Stimulated activated CD8-positive, alpha-beta memory T cell treated with anti-CD3 and anti-CD28 coated beads, Interleukin-7, amount 100 ng/mL, for 1 hour (primary cell): ENCODE measurements at places on chromosomes 1 and 21.
A peak's percentile ranks its signal among the peaks of the same experiment; 100 is the strongest.

DNA sequence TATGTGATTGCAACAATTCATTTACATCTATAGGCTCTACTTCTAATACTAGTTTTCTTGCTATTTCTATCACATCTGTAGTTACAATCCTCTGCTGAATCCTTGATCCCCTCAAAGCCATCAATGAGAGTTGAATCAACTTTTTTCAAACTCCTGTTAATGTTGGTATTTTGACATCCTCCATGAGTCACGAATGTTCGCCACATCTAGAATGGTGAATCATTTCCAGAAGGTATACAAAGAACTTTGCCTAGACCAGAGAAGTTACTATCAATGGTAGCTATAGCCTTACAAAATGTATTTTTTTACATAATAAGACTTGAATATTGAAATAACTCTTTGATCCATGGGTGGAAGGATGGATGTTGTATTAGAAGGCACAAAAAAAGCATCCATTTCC, 110.0 kb downstream of the AMY1C start:
- no peak for DNase-seq

DNA sequence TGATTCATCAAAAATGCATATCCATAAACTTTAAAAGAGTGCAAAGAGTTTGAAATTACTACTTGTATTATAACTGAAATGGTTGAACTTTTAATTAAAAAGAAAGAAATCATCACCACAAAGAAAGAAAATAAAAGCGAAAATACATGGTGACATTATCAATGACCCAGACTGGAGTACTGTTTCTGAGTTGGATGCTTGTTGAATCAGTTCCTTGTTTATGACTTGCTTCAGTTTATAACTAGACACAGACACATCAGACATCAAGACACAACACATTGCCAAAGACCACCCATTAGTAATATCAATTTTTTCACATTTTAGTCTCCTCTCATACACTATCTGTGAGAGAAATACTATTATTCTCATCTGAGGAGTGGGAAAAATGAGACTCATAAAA, 293.0 kb downstream of the MRPL39 start:
- DNase-seq, result no peak

DNA sequence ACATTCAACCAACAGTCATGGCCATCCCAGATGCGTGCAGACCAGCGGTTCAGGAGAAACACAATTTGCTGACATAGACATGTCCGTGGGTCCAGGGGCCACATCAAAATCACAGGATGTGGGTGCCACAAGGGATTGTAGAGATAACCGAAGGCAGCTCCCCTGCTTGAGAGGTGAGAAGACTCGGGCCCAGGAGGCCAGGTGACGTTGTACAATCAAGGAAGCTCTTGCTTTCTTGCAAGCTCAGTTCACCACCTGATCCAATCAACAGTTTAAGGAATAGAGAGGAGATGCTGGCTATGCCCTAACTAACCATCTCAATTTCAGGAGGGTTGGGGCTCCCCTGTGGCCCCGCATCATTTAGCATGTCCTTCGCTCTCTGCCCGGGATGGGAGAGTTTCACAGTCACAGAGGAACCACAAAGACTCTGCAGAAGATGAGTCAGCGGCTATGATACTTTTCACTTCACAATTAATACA, 19.5 kb downstream of the UBASH3A start:
- DNase-seq, result no peak

- no peak for DNase-seq
These were observed 39.6 kb downstream of the ATG4C start for GRCh38 chr1:62823556-62823955.

DNA sequence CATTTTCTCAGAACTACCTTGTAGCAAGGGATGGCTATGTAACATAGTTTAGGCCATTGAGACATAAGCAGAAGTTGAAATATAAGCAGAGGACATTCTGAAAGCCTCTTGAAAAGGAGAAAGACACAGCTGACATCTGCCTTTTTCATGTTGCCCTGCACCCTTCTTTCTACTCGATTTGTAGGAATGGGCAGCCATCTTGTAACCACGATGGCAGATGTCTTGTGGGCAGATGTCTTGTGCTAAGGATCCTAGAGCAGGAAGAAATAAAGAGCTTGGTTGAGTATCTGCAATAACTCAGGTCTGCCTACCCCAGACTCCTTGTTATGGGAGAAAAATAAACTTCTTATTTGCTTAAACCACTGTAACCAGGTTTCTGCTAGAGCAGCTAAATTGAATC, 351.0 kb downstream of the PDE4B start:
- no peak for DNase-seq

DNA sequence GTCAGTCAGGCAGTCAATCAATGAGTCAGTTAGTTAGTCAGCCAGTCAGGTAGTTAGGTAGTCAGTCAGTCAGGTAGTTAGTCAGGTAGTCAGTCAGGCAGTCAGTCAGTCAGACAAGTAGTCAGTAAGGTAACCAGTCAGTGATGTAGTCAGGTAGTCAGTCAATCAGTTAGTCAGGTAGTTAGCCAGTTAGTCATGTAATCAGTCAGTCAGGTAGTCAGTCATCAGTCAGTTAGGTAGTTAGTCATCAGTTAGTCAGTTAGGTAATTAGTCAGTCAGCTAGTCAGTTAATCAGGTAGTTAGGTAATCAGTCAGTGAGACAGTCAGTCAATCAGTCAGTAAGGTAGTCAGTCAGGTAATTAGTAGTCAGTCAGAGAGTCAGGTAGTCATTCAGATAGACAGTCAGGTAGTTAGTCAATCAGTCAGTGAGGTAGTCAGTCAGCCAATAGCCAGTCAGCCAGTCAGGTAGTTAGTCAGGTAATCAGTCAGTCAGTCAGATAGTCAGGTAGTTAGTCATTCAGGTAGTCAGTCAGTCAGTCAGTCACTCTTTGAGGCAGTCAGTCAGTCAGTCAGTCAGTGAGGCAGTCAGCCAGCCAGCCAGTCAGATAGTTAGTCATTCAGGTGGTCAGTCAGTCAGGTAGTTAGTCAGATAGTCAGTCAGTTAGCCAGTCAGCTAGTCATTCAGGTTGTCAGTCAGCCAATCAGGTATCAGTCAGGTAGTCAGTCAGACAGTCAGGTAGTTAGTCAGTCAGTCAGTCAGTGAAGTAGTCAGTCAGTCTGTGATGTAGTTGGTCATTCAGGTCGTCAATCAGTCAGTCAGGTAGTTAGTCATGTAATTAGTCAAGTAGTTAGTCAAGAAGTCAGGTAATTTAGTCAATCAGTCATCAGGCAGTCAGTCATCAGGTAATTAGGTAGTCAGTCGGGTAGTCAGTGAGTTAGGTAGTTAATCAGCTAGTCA, 15.3 kb downstream of the KRTAP10-1 start:
- DNase-seq, result no peak

DNA sequence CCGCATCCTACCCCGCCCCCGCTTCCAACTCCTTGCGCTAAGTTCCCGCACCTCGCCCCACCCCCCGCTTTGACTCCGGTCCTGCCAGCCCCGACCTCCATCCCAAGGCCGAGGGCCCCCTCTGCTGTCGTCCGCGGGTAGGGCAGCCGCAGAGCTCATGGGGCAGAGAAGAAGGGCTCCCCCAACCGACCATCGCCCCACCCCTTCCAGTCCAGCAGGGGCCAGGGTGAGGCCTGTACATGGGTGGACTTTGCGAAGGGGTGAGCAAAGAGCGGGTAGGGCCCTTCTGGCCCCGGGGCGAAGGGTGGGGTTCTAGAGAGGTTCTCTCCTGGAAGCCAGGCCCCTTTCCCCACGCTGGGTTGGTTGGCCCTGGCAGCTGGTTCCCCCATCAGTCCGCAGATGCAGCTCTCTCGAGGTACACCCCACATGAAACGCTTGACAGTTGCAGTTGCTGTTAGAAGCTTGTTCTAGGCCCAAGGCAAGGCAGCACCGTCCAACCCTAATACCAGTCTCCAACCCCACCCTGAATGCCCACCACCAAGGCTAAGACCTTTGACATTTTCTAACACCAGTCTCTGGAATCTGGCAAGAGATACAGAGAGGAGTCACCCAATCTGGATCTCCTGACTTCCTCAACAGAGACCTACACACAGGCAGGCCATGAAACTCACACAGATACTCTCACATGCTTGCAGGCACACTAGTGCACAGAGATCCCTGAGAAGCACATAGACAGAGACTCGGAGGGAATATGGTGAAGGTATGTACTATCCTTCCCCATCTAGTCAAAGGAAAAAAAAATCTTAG, 25.3 kb upstream of the ADGRB2 start:
- DNase-seq, result peak; percentile 97

- no peak for DNase-seq
These were observed 7.6 kb upstream of the BEND5 start for GRCh38 chr1:48784301-48784700.

GRCh38 chr1:211635597-211636205, 39.7 kb downstream of the NEK2 start:
- no peak for DNase-seq

- no peak for DNase-seq
These were observed 19.6 kb upstream of the KCNQ4 start for GRCh38 chr1:40763742-40764532.

- DNase-seq, result no peak
These were observed 71.8 kb upstream of the ECE1 start for GRCh38 chr1:21362096-21362495.

DNA sequence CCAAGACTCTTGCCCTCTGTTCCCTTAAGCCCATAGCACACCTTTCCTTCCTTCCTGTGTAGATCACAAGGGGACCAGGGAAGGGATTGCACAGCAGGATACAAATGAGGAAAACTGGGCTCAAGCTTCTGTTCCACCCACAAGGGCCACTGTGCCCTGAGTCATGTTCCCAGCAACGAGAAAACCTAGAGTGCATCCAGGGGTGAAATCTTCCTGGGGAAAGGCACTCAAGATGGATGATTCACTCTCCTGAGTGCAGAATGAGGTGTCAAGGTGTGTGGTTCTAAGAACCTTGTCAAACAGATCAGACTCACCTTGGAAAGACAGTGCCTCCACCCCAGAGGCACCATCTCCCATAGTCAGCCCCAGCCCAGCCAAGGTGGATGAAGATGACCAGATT, 40.7 kb upstream of the EYA3 start:
- DNase-seq, result no peak

DNA sequence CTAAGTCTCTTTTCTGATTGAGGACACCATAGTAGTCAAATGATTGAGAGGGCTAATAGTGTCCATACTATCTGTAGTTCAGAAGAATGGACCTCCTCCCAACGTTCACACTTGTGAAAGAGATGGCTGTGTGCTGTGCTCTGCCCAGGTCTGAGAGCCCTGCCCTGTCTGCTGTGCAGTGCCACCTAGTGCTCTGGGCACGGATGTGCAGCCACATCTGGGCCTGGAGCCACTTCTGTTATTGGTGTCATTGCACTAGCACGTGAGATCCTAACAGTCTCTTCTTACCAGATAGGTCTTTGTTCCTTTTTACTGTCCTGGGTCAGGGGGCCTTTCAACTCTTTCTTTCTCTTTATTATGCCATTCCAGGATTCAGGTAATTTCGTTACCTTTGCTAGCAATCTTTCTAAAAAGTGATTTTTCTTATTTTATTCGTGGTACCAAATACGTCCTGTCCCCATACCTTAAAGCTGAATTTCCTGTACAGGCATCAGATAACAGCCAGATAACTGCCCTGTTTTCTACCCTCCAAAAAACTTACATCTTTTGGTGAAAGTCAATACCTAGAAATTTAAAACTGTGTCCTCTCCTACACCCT, 21.7 kb downstream of the INTS3 start:
- DNase-seq, result peak; percentile 52
